ENCODE measurements at places on chromosomes 7 and 10.

DNA sequence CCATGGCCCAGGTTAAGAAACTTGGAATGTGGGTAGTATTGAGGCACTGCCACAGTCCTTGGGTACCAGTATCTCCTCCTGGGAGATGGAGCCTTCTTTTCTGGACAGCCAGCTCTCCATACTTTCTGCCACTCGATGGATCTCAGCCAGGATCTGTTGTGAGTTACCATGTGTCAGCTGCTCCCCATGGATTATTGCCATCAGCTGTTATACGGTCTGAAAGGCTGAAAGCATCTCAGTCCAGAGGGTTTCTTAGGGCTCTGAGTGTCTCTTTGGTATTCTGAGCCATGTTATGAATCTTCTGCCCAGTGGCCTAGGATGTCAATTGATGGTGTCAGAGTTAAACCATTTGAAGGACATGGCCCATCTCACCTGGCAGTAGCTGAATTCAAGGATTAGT lies 197.5 kb downstream of the C7orf25 start:
- no peak for DNase-seq

DNA sequence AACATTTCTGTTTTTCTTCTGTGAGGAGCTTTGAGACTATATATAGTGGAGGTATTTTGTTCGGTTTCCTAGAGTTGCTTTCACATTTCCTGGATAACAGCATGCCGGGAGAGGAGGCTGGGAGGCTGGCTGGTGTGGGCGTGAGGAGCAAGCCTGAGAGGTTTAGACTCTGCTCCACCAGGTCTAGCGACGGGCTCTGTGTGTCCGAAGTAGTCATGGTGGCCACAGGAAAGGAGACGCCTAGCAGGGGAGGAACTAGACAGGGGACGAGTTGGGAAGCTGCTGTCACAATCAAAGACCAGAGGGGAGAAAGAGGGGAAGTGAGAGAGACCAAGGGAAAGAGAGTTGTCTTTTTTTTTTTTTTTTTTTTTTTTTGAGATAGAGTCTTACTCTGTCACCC lies 19.6 kb downstream of the PTPRE start:
- no peak for DNase-seq

DNA sequence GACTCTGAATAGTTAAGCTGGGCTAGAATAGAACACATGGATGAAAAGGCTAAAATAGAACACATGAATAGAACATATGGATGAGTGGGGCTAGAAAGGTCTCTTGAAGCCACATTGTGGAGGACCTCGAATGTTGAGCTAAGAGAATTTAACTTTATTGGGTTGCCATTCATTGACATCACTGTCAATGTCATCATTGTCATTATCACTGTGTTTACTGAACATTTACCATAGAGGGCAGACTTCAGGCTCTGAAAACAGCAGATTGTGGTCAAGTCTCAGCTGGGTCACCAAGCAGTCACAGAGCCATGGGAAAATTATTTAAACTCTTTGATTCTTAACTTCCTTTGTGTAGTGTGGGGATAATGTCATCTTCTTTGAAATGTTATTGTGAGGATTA lies 80.4 kb downstream of the WDFY4 start:
- DNase-seq = no peak

DNA sequence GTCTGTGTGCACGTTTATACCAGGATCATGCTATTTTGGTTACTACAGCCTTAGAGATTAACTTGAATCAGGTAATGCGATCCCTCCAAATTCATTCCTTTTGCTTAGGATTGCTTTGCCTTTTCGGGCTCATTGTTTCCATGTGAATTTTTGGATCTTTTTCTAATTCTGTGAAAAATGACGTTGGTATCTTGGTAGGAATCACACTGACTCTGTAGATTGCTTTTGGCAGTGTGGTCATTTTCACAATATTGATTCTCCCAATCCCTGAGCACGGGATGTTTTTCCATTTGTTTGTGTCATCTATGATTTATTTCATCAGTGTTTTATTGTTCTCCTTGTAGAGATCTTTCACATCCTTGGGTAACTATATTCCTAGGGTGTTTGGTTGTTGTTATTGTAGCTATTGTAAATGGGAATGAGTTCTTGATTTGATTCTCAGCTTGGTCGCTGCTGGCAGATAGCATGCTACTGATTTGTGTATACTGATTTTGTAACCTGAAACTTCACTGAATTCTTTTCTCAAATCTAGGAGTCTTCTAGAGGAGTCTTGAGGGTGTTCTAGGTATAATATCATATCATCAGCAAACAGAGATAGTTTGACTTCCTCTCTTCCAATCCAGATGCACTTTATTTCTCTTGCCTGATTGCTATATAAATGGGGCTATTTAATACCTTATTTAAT lies 18.2 kb downstream of the SNX8 start:
- DNase-seq = no peak

DNA sequence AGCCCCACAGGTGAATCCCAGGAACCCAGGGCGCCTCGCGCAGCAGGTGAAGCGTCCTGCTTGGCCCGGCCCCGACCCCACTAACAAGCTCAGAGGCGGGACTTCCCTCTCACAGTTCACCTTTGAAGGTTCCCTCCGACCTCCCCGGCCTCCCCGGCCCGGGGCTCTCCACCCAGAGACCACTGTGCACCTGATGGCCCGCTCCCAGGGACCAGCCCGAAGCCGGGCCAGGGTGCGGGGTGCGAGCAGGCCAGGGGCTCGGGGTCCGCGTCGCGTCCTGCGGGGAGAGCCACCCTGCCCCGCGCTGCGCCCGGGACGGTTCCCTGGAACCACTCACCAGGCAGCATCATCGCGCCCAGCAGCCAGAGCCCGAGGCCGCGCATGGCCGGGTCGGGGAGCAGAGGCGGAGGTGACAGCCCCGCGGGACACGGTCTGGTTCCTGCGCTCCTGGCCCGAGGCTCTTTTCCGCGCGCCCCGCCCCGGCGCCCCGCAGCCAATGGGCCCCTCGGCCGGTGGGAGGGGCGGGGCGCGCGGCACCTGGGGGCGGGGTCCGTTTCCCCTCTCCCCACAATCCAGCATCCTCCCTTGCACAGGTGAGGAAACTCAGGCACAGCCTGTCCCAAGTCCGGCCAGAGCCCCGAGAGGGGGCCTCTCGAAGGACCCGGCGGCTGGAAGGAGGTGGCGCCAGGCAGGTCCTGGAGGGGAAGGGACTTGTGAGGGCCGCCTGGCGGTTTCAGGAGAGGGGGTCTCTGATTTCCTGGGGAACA lies at the start of gene ADAM8:
Gene ADAM8, minus strand, starts transcription at position 434 of the 767 bp plus-strand sequence. Its CDS starts 51 bp downstream, at position 383.
- peak; percentile 82 for DNase-seq

GRCh38 chr7:51160990-51161615 lies 155.5 kb downstream of the COBL start:
- DNase-seq = peak; percentile 49

- DNase-seq = no peak
These were observed 207.2 kb upstream of the SVIL start for GRCh38 chr10:29841724-29842649.

DNA sequence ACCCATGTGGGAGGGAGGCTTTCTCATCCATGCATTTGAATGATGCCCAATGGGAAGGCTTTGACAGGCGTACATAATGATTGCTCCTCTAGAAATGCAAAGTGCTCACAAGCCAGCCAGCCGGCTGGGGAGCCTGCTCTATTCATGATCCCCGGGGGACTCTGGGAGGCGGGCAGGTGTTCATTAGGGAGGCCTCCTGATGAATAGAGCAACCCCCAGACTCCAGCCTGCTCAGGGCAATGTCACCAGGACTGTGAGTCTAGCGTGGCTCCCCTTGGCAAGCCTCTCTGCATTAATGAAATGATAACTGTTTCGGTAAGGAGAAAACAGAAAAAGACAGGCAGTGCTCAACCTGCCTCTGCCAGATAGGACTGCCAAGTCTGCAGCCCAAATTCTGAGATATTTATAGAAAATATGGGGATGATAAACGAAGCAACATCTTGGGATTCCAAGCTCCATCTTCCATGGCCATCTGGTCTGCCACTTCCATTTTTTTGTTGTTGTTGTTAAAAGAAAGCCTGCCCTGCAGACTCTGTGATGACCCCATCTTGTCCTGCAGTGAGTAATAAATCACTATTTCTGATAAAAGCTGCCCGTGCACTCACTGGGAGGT lies 236.4 kb downstream of the PRPF18 start:
- DNase-seq = no peak

DNA sequence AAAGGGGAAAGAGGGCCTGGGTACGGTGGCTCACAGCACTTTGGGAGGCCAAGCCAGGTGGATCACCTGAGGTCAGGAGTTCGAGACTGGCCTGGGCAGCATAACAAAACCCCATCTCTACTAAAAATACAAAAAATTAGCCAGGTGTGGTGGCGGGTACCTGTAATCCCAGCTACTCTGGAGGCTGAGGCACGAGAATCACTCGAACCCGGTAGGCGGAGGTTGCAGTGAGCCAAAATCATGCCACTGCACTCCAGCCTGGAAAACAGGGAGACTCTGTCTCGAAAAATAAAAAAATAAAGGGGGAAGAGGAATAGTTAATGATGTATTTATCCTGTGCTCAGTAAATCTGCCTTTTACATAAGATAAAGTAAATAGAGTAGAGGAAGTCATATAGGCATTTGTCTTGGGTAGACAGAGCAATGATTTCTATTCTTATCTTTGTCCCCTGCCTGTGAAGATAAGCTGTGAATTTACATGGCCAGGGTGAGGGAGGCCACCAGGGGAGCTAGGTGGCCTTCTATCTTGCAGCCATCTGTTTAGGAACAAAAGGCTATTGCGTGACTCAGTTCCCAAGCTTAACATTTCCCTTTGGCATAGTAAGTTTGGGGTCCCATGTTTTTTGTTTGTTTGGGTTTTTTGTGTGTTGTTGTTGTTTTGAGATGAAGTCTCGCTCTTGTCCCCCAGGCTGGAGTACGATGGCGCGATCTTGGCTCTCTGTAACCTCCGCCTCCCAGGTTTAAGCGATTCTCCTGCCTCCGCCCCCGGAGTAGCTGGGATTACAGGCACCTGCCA lies 73.2 kb upstream of the GTF2I start:
- no peak for DNase-seq

DNA sequence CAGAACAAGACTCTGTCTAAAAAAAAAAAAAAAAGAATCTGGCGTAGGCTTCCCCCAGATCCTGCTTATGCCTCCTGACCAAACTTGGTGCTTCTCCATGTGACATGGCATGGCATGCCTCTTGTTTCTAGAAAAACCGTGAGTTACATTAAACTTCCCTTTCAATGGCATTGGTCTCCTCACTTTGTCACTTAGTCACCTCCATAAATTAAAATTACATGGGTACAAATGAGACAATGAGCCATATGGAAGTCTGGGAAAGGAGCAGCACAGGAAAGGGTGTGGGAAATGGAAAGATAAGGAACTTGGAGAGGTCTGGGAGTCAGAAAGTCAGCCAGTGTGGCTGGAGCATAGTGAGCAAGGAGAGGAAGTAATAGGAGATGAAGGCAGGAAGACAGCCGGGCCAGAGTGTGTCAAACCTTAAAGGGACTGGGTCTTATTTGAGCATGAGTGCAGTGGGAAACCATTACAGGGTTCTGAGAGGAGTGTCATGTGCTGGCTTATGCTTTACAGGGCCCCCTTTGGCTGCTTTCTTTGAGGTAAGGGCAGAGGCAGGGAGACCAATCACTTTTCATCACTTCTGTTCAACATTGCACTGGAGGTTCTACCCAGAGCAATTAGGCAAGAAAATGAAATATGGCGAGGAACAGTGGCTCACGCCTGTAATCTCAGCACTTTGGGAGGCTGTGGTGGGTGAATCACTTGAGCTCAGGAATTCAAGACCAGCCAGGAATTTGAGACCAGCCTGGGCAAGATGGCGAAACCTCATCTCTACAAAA lies 21.3 kb upstream of the ZMIZ2 start:
- DNase-seq = no peak

DNA sequence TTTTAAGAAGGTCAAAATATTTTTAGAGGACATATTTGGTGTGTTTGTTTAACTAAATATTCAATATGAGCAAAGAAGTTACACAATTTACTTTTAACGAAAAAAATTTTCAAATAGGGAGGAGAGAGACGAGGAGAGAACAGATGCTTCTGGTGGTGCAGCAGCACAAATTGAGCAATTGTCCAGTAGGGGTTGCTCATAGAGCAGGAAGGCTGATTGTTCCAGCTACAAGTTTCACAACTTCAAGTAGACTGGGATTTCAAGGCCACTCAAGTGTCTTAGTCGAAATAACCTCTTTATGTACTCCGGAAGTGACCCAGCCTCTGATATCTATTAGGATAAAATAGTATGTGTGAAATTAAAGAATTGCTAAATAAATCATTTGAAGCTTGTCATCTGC lies 197.9 kb downstream of the HDAC9 start:
- DNase-seq = no peak

DNA sequence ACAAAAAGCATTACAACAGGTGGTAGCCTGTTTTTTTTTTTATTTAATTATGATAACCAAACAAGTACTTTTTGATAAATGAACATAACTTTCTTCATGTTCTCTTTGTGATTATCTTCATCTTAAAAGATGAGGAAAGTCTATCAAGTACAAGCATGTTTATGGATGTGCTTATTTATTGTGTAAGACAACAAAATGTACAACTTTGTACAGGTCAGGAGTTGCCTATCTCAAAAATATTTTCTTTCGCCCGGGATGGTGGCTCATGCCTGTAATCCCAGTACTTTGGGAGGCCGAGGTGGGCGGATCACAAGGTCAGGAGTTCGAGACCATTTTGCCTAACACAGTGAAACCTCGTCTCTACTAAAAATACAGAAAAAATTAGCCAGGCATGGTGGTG lies 17.0 kb downstream of the MPP7 start:
- DNase-seq = no peak

DNA sequence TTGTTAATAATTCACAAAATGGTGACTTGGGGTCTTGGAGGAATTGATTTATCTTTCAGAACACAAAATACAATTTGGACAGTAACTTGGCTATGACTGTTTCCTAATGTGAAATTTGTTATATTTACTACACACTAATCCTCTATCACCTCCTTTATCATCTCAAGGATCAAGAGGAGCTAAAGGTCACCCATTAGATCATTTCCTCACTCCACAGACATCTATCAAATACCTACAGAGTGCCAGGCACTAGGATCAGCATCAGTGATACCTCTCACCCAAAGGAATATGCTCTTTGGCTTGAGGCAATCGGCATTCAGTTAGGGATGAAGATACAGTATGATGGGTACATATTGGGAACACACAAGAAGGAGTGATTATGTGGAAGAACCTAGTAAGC lies 132.1 kb downstream of the INHBA start:
- no peak for DNase-seq

GRCh38 chr10:113007343-113007771 lies 57.3 kb downstream of the TCF7L2 start:
- peak; percentile 34 for DNase-seq

DNA sequence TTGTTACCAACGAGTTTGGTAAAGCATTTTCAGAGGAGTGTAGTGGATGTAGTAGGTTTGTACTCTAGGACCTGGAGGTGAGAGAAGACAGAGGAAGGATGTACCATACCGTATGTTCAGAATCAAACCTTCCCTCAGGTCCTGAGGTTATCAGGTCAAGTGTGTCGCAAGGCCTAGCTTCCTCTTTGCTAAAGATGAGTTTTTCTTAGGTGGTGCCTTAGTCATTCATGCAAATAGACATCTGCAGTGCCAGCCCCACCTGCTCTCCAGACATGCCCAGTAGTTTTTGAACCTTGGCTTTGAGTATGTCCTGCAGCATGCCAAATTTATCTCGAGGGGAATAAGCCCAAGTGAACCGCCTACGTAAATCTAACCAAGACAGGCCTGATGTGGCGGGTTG lies 71.3 kb downstream of the HDAC9 start:
- no peak for DNase-seq

- DNase-seq = no peak
These were observed 171.7 kb downstream of the FAM107B start for GRCh38 chr10:14602807-14603533.
